ENCODE measurements at places on chromosomes 16 and 17.

DNA sequence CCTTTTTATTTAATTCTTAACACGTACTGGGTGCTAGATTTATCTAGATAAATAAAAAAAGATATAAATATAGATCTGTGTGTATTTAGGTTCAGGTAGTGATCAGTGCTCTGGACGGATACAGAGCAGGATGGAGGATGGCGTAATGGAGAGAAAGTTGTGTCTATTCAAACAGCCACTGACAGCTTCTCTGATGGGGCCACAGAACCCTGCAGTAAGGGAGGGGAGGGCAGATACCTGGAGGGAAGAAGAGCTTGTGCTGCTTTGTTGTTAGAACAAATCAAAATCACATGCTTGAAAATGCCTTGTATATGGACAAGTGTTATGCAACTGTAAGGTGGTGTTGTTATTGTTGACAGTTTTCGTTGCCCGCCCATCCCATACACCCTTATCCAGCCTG is 170.2 kb downstream of the UTP18 start:
- no peak for DNase-seq

GRCh38 chr17:69223809-69224208 is 4.8 kb downstream of the ABCA10 start:
- no peak for DNase-seq

GRCh38 chr16:58030136-58030840 is 4.7 kb downstream of the MMP15 start:
- no peak for DNase-seq

- no peak for DNase-seq
Measured at GRCh38 chr17:57654040-57654775, 90.9 kb downstream of the CCDC182 start.

DNA sequence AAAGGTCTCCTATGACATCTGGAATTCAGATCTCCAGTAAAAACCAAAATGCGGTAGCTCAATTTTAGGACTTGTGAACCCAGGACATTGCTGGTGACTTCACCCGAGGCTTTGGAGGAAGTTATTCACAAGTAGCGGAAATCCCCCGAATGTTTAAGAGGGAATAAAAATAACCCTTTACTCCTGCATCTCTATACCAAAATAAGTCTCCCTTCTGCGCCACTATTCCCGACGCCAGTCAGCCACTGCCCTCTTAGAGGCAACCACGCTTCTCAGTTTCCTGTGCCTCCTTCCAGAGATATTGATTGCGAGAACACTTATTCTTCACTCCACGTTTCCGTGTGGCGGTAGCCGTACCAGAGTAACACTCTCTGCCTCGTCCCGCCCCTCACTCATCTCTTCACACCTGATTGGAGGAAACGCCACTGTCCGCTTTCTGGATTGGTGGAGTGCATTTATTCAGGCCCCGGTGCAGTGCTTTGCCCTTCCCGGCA is 27.4 kb downstream of the EMP2 start:
- DNase-seq = peak; percentile 5

GRCh38 chr17:8744086-8744785 is 400 bp downstream of the CCDC42 start:
- DNase-seq = no peak

DNA sequence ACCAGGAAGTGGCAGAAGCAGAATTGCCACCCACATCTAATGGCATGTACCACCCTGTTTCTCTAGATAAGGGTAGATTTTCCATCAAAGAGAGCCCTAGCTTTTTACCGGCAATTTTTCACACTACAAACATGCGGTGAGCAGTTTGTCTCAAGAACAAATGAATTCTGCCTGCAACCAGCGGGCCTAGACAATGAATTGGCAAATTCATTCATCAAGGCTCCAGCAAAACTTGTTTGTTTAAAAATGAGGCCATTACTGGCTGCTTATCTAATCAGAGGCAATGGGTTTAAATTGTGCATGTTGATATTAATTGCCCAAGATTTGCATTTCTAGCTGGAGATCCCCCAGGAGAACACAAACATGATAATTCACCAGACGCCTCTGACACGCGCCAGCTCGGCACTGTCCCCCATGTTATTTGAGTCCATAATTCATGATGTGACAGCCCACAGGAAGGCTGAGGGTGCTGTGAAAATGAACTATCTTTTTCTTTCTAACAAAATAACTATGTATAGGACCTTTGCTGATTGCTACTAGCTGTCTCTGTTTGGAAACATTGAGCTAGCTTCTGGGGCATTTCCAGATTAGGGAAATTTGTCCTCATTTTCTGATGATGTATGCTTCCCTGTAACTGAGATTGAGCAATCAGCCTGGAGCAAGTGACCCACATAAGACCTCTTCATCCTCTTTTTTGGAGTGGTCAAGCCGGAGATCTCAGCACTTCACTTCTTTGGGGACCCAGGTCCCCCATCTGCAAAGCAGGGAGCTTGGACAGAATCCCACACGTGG is 80.8 kb downstream of the CNGB1 start:
- DNase-seq = no peak

DNA sequence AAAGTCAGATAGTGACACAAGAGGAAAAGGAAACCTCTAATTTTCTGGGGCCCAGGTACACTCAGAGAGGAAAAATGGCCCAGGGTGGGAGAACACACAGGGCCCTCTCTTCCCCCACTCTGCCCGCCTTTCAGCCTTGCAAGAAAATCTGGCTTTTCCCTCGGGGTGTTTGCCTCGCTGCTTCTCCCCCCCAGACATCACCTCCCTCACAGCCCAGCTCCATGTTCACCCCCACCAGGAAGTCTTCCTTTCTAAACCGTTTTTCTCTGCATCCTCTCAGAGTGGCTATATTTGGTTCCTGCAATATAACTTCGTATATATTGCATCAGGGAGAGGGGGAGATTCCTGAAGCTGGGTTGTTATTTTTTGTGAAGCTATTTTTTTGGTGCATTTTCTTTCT is 27.3 kb downstream of the RPRML start:
- DNase-seq = no peak

DNA sequence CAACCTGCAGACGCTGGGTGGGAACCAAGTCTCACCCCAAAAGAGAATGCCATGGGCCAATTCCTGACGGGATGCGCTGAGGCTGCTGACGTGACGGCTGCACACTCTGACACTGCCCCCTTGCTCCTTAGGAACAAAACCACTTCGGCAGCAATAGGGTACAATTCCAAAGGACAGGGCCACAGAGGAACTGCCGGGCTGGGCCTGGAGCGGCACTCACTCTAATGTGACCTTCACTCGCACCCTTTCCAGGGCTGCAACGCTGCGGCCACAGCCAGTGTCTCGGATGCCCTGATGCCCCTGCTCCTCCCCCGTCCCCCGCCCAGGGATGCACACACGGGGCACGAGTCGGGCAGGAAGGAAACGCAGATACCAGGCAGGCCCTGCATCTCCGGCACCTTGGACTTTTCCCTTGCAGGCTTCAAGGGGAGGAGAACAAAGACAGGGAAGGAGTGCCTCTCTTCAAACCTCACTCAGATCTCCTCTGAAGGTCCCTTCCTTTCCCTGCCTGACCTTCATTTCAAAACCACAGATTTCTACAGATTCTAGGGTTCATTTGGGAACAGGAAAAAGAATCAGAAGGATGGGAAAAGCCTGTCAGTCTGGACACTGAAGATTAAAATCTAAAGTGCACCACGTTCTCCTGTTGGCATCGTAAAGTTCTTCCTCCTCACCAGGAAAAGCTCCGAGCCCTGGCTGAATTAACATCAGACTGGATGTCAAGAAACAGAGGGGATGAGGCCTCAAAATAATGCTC is 2.3 kb downstream of the PITPNA start:
- no peak for DNase-seq

- DNase-seq = no peak
Measured at GRCh38 chr17:73798111-73798748, 154.0 kb upstream of the SDK2 start.

DNA sequence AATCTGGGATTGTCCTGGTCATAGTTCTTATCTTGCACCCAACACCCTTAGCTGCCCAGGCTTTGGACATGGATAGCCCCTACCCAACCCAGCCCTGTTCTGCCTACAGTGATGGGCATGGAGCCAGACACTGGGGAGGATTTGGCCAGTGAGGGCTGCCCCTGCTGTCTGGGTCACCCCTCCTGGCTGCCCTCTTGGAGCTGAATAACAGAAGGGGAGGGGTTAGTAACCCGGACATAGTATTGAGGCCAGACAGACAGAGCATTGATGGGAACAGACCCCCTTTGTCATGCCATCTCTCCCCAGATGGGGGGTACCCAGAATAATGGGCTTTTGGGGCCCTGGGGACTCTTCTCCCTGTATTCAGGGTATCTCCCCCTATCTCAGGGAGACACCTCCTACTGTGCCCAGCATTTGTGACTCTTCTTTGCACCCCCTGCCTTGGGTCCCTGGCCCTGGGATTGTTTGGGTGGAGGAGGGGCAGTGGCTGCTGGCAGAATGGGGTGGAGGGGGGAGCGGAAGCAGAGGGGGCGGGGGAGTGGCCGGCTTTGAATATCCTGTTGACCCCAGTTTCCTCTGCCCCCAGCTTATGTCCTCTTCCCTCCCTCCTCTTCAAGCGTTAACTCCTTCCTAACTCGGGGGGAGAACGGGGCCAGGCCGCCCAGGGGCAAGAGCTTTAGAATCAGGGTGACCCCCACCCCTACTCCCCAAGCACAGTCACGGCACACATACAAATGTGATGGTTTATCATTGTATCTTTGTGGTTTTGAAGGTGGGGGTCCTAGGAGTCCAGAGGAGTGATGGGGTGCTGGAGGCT is 17.0 kb downstream of the GJD3 start:
- DNase-seq = no peak
